Astrocyte (in vitro differentiated cells and primary cell): ENCODE measurements at places on chromosomes 12 and 14. TPM values are rescaled to one million over a fixed set of nuclear protein-coding genes. Genes with fewer than 3 reads are reported as not detected.

- no peak for DNase-seq
Observed at GRCh38 chr12:15220451-15220850, 766 bp downstream of the RERG start.

DNA sequence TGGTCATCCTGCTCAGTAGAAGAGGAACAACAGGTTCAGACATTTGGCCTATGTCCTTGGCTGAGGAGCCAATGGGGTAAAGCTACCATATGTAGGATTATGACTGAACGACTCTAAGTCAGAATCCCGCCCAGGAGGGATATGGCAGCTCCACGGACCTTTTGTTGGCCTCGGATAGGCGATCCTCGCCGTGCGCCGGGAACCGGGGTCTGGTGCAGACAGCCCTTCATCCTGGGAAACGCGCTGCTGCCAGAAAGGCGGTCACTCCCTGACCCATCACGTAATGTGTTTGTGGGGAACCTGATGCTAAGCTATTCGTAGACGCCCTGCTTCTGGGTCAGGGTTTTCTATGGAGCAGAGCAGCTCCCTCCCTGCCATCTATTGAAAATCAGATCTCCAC is 178.9 kb upstream of the ALG10B start:
- no peak for DNase-seq

Gene ACOT6
- total RNA-seq, result not detected in 2 replicates

DNA sequence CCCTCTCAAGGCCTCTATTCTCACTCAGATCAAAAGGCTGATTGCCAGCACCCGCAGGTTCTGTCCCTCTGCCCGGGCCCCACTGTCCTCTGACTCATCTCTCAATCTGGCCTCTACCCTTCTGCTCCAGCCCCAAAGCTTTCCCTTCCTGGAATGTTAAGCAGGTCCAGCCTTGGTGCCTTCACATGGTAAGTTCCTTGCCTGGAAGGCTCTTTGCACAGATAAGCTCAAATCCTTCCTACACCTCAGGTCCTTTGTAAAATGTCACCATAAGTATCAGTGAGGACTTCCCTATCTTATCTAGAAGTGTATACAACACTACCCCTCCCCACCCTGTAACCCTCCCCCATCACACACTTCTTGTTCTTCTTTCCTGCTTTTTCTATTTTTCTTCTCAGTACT is 22.2 kb downstream of the LPCAT3 start:
- DNase-seq, result peak; percentile 42

Gene DEPDC4
- total RNA-seq, result 1.3 and 1.7 TPM in 2 replicates

Gene MIPOL1
- 11.9 and 15.7 TPM in 2 replicates for total RNA-seq
